CD8-positive, alpha-beta memory T cell (primary cell): ENCODE measurements at places on chromosomes 2 and 18.

DNA sequence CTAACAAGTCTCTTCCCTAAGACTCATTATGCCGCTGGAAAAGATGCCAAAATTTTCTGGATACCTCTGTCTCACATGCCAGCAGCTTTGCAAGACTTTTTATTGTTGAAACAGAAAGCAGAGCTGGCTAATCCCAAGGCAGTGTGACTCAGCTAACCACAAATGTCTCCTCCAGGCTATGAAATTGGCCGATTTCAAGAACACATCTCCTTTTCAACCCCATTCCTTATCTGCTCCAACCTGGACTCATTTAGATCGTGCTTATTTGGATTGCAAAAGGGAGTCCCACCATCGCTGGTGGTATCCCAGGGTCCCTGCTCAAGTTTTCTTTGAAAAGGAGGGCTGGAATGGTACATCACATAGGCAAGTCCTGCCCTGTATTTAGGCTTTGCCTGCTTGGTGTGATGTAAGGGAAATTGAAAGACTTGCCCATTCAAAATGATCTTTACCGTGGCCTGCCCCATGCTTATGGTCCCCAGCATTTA is 26.3 kb downstream of the DHRS9 start:
- no peak for DNase-seq

- no peak for DNase-seq
Observed at GRCh38 chr2:222076973-222077690, 221.7 kb downstream of the PAX3 start.

- no peak for DNase-seq
Observed at GRCh38 chr2:238162251-238162845, 3.6 kb downstream of the ERFE start.

DNA sequence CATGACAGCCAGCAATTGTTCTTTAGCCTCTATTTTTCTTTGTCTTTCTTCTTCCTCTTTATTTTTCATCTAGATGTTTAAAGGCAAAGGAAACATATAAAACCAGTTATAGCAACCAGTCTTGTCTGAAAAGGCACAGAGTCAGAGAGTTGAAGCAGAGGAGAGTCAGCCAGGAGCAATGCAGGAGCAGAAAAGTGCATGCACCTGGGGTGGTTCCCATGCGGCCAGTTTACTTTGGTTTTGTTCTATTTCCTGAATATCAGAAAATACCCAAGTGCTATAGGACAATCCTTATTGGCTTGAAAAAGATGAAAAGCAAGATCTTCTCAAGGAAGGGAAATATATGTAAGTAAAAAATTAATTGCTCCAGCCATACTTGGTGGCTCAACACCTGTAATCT is 44.9 kb downstream of the CFAP210 start:
- no peak for DNase-seq
